Chondrocyte (in vitro differentiated cells): ENCODE measurements at places on chromosomes 5 and 9. TPM values are rescaled to one million over a fixed set of nuclear protein-coding genes. Genes with fewer than 3 reads are reported as not detected.
A peak's percentile ranks its signal among the peaks of the same experiment; 100 is the strongest.

GRCh38 chr5:147956842-147957223, 50.5 kb upstream of the C5orf46 start:
- no peak overlapping the region for H3K27ac ChIP-seq
- no peak for DNase-seq
- no peaks in the 10 kb centered on the region for H3K27me3 ChIP-seq
- H3K36me3 ChIP-seq, result peaks cover 3% of the 10 kb centered on the region
- H3K4me1 ChIP-seq, result peaks cover 14% of the 10 kb centered on the region

- peaks cover 2% of the 10 kb centered on the region for H3K36me3 ChIP-seq
- H3K27ac ChIP-seq, result no peak overlapping the region
- H3K4me1 ChIP-seq, result peaks cover 6% of the 10 kb centered on the region
- no peak for DNase-seq
- no peak overlapping the region for H3K4me3 ChIP-seq
Measured at GRCh38 chr9:85662573-85662972, 79.2 kb downstream of the AGTPBP1 start.

DNA sequence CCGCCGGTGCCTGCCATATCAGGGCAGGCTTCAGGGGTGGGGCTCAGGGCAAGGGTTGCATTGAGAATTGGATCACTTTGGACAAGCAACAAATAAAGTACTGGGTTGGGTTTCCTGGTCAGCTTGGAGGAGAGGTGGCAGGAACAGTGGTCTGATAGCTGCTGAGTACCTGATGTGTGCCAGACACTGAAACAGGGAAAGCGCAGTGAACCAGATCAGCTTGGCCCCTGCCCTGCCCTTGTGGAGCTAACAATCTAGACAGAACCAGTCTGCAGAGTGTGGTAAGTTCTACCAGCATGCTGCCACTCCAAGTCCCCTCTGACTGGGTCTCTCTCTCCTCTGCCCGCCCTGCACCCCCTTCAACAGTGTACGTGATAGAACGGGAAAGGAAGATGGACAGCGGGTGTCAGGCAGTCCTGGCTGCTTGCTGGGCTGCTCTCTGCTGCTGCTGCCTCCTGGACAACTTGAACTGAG, 53.4 kb downstream of the CYSTM1 start:
- H3K27ac ChIP-seq, result no peak overlapping the region
- H3K36me3 ChIP-seq, result peaks cover 2% of the 10 kb centered on the region
- no peaks in the 10 kb centered on the region for H3K27me3 ChIP-seq
- no peak overlapping the region for H3K4me3 ChIP-seq

- H3K27ac ChIP-seq, result no peak overlapping the region
- no peaks in the 10 kb centered on the region for H3K27me3 ChIP-seq
- no peak for DNase-seq
Measured at GRCh38 chr5:130541617-130542221, 623.3 kb downstream of the HINT1 start.

DNA sequence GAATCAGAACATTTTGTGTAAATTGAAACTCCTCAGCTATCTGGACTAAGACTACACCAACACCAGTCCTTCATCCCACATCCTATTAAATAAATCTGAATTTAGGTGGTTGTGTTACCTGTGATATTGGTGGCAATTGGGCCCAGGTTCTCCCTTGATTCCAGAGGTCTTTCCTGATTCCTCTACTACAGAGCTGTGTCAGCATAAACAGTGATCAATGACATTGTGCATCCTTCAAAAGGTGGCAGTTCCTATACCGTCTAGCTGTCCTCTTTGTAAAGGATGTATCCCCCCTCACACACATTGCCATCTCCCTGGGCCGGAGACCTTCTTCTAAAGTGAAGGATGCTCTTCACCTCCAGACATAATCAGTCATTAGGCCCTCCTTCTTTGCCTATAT, 239.2 kb downstream of the FAM114A2 start:
- DNase-seq, result no peak
- no peak overlapping the region for H3K27ac ChIP-seq
- no peaks in the 10 kb centered on the region for H3K27me3 ChIP-seq
- no peaks in the 10 kb centered on the region for H3K36me3 ChIP-seq

GRCh38 chr5:177085985-177086653, 596 bp upstream of the FGFR4 start:
- peaks cover 2% of the 10 kb centered on the region for H3K36me3 ChIP-seq
- peaks cover 14% of the 10 kb centered on the region for H3K4me1 ChIP-seq
- no peak for DNase-seq
- no peak overlapping the region for H3K27ac ChIP-seq

DNA sequence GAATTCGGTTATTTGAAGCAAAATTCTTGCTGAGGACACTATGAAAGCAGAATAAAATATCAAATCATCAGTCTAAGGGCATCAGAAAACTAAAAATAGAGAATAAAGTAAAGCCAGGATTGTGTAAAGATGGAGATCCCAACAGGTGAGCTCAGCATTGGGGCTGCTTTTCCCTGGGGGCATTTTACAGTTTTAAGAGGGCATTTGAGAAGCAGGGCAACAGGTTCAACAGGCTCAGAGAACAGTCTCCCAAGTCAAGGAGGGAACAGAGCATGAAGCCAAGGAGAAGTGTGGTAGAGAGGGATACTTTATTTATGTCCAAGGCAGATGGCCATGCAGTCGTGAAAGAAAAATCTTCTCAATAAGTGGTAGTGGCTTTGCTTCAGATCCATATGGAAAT, 145.4 kb downstream of the SYK start:
- H3K27me3 ChIP-seq, result no peaks in the 10 kb centered on the region
- H3K27ac ChIP-seq, result no peak overlapping the region
- no peak for DNase-seq
- H3K36me3 ChIP-seq, result no peaks in the 10 kb centered on the region

- no peak overlapping the region for H3K27ac ChIP-seq
- H3K4me1 ChIP-seq, result no peaks in the 10 kb centered on the region
- no peaks in the 10 kb centered on the region for H3K36me3 ChIP-seq
- no peak for DNase-seq
Measured at GRCh38 chr5:116861666-116862065, 287.0 kb upstream of the SEMA6A start.

GRCh38 chr5:78760366-78760765, 111.8 kb upstream of the LHFPL2 start:
- H3K36me3 ChIP-seq, result no peaks in the 10 kb centered on the region
- no peak for DNase-seq
- H3K27me3 ChIP-seq, result no peaks in the 10 kb centered on the region
- no peak overlapping the region for H3K27ac ChIP-seq
- H3K4me1 ChIP-seq, result peaks cover 29% of the 10 kb centered on the region

DNA sequence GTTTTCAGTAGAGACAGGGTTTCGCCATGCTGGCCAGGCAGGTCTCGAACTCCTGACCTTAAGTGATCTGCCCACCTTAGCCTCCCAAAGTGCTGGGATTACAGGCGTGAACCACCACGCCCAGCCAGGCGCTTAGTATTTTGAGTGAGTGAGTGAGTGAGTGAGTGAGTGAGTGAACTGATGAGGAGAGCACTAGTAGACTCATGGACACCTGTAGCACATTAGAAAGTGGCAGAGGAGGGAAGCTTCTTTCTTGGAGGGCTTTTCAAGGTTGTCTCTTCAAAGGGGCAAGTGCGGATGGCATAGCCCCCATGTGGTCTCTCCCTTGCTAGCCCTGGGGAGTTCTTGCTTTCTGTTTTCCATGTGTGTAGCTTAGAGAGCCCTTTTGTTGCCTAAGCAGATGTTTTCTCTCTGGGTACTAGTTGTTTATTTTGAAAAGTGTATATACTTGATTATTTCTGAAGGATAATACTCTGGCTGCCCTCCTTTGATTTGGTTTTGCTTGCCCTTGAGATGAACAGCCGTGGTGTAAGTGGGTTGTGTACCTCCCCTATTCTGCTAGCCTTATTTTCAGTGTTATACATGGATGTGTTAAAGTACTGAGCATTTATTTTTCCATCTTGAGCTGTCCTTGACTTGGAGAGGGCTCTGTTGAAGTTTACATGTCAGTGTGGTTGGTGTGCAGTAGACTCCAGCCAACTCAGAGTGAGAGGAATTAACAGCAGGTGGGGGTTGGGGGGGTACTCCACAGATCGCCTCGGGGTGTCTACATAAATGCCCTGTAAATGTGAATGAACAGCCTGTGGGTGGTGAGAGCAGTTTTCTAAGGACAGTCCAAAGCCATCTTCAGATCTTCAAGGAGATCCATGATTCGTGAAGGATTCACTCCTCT, 35.5 kb downstream of the PRRC2B start:
- peaks cover 6% of the 10 kb centered on the region for H3K36me3 ChIP-seq
- DNase-seq, result no peak
- H3K4me3 ChIP-seq, result no peak overlapping the region
- H3K27ac ChIP-seq, result peak overlapping the region; percentile 69
- no peaks in the 10 kb centered on the region for H3K27me3 ChIP-seq
- peaks cover 39% of the 10 kb centered on the region for H3K4me1 ChIP-seq

- H3K27me3 ChIP-seq, result peaks cover 30% of the 10 kb centered on the region
- DNase-seq, result no peak
- no peak overlapping the region for H3K4me3 ChIP-seq
- H3K27ac ChIP-seq, result no peak overlapping the region
- H3K4me1 ChIP-seq, result no peaks in the 10 kb centered on the region
Measured at GRCh38 chr5:40879163-40879942, 29.9 kb upstream of the C7 start.

GRCh38 chr9:92707530-92707929, 37.6 kb upstream of the IPPK start:
- no peak overlapping the region for H3K27ac ChIP-seq
- no peaks in the 10 kb centered on the region for H3K27me3 ChIP-seq
- H3K4me3 ChIP-seq, result no peak overlapping the region
- no peaks in the 10 kb centered on the region for H3K4me1 ChIP-seq
- no peak for DNase-seq
- peaks cover 8% of the 10 kb centered on the region for H3K36me3 ChIP-seq

DNA sequence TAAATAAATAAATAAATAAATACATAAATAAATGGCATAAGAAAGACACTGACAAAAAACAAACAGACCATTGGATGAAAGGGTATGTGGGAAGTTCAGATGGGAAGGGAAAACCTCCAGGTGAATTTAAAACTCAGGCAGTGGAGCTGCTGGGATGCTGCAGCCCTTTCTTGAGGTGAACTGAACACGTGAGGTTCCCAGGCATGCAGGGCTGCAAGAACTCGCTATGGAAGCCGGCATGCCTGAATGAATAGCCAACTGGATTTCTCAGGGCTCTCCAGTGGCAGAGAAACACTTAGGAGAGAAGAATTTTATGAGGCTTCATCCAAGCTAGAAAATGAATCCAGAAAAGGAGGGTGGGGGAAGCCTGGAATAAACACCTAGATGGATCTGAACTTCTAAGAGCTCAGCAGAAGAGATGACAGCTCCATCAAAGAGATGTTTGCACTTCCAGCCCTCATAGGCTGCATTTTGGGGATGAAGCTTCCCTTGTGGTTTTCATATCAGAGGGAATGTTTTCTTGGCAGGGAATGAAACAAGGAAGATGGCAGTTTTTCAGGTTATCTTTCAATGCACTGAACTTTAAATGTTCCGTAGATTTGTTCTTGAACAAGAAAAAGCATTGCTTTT, 224.2 kb upstream of the DAP start:
- peaks cover 15% of the 10 kb centered on the region for H3K4me1 ChIP-seq
- no peak for DNase-seq
- no peak overlapping the region for H3K4me3 ChIP-seq
- no peaks in the 10 kb centered on the region for H3K36me3 ChIP-seq
- peaks cover 29% of the 10 kb centered on the region for H3K27me3 ChIP-seq

- H3K27ac ChIP-seq, result no peak overlapping the region
- H3K4me3 ChIP-seq, result no peak overlapping the region
- H3K36me3 ChIP-seq, result no peaks in the 10 kb centered on the region
- H3K4me1 ChIP-seq, result peaks cover 17% of the 10 kb centered on the region
- peak; percentile 34 for DNase-seq
Measured at GRCh38 chr5:585962-586628, 26.0 kb upstream of the CEP72 start.

DNA sequence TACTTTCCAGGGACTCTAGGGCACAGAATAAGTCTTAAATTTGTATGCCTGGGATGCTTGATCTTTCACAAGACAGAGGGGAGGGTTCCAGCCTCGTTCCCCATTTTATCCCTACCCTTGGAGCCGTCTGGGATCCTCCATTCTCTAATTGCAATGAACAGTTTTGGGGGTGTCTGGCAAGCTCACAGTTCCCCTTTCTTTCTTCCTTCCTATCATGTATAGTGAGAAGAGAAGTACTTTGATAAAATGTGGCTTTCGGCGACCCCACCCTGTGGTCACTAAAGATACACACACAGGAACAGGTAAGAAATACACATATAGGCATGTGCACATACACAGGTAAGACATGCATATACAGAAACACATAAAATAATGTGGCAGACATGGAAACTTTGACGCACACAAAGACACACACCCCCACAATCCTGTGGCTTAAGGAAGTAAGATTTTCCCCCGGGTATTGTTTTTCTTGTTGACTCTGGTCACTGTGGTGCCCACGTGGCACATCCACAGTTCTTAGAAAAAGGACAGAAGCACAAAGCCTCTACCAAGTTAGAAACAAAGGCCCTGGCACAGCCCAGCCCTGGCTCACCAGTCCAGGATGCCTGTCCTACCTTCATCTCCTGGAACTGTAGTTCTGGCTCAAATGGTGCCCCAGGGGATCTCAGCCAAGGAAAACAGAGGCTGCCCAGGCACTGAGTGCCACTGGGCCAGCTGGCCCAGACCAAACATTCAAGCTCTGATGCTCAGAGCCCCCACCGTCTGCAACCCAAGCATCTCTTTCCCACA, 6.3 kb upstream of the SMU1 start:
- peaks cover 2% of the 10 kb centered on the region for H3K36me3 ChIP-seq
- H3K27ac ChIP-seq, result peak overlapping the region; percentile 32
- no peak overlapping the region for H3K4me3 ChIP-seq
- peaks cover 10% of the 10 kb centered on the region for H3K4me1 ChIP-seq
- DNase-seq, result peak; percentile 36
- peaks cover 3% of the 10 kb centered on the region for H3K27me3 ChIP-seq

GRCh38 chr5:110909950-110910349, 161.6 kb upstream of the TSLP start:
- DNase-seq, result no peak
- H3K4me3 ChIP-seq, result no peak overlapping the region
- H3K27me3 ChIP-seq, result peaks cover 6% of the 10 kb centered on the region
- peaks cover 26% of the 10 kb centered on the region for H3K4me1 ChIP-seq
- H3K27ac ChIP-seq, result no peak overlapping the region
- no peaks in the 10 kb centered on the region for H3K36me3 ChIP-seq

FRRS1L gene
- 3.6 to 5.3 TPM (median 4.1 TPM) in 3 replicates for total RNA-seq

GNG10 gene
- 35.7 to 37.5 TPM (median 36.1 TPM) in 3 replicates for total RNA-seq

IFNK gene
- not detected in 3 replicates for total RNA-seq

SLC2A8 gene
- total RNA-seq, result 14.1 to 16.4 TPM (median 15.3 TPM) in 3 replicates

PCDHGA5 gene
- 0.15 to 0.48 TPM (median 0.27 TPM) in 3 replicates for total RNA-seq

PCDHB5 gene
- 6.6 to 11.4 TPM (median 10.2 TPM) in 3 replicates for total RNA-seq

CCNI2 gene
- 0.15 TPM in 1 of 3 replicates, not detected in the others for total RNA-seq

PCDHGB5 gene
- 1.0 to 1.6 TPM (median 1.1 TPM) in 3 replicates for total RNA-seq

MYORG gene
- total RNA-seq, result 5.3 to 7.5 TPM (median 6.8 TPM) in 3 replicates
